ENCODE measurements at places on chromosomes 13 and 19.

GRCh38 chr13:33934951-33935371, 117.0 kb downstream of the RFC3 start:
- no peaks in the 10 kb centered on the region for H3K4me1 ChIP-seq
- H3K36me3 ChIP-seq = no peaks in the 10 kb centered on the region
- H3K27me3 ChIP-seq = no peaks in the 10 kb centered on the region
- no peak overlapping the region for H3K4me3 ChIP-seq
- no peak overlapping the region for H3K27ac ChIP-seq

- peaks cover 39% of the 10 kb centered on the region for H3K4me1 ChIP-seq
- H3K4me3 ChIP-seq = peak overlapping the region; percentile 45
- peak; percentile 45 for DNase-seq
- H3K27me3 ChIP-seq = no peaks in the 10 kb centered on the region
- peak overlapping the region; percentile 99 for H3K27ac ChIP-seq
Observed at GRCh38 chr13:40206241-40207000, 460.0 kb downstream of the FOXO1 start.

- DNase-seq = no peak
- no peak overlapping the region for H3K27ac ChIP-seq
- peaks cover 41% of the 10 kb centered on the region for H3K4me1 ChIP-seq
Observed at GRCh38 chr13:24615911-24616472, 64.2 kb upstream of the ATP12A start.

DNA sequence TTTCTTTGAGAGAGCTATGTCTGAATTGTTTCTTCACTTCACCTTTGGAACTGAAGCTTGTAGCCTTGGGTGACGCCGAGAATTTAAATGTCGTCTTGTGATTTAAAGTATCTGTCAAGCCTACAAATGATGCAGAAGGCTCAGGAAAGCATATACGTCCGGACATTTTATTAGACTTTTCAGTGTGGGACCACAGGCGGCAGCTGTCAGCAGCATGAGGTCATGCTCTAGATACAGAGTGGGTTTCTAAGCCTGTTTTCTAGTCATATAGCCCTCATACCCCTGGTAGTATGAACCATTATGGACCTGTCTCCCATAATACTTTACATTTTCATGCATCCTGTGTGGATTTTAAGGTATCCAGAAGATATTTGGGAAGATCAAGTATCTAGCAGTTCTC, 212.3 kb downstream of the ATP8A2 start:
- H3K27me3 ChIP-seq = peaks cover 8% of the 10 kb centered on the region
- H3K4me1 ChIP-seq = no peaks in the 10 kb centered on the region
- no peak overlapping the region for H3K27ac ChIP-seq
- H3K36me3 ChIP-seq = no peaks in the 10 kb centered on the region

DNA sequence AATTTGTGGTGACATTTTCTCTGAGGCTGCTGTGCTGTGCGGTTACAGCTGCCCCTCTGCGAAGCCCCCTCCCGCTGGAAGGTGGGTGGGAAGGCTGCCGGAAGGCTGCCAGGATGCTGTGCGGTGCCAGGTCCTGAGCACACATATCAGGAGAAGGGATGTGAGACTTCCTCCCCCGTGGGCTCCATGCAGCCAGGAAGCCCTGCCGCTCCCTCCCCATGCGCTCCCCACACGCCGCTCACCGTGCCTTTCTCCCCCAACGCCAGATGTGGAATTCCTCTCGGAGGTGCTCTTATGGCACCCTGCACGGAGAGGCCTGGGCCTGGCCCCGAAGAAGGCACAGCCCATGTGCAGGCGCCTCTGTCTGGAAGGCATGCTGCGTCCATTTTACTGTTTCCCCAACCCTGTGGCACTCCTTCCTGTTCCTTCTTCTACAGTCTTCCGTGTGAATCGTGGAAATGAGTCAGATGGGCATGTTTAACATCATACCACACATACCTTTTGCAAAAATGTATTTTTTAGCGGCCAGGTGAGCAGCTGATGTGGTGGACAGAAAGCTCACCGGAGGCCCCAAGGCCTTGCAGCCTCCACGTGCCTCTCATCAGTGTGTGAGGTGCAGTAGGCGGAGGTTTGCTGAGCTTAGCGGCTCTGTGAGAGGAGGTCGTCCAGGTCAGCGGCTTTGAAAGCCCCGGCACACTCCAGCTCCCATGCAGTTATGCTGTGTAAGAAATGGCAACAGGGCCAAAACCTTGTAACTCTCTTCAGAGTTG, 88.0 kb downstream of the ATP11A start:
- H3K27ac ChIP-seq = no peak overlapping the region
- no peaks in the 10 kb centered on the region for H3K36me3 ChIP-seq
- no peak for DNase-seq
- no peaks in the 10 kb centered on the region for H3K4me1 ChIP-seq

GRCh38 chr19:49518033-49518432, 5.6 kb downstream of the FCGRT start:
- H3K4me3 ChIP-seq = no peak overlapping the region
- peaks cover 20% of the 10 kb centered on the region for H3K4me1 ChIP-seq
- no peak for DNase-seq
- peaks cover 3% of the 10 kb centered on the region for H3K36me3 ChIP-seq

DNA sequence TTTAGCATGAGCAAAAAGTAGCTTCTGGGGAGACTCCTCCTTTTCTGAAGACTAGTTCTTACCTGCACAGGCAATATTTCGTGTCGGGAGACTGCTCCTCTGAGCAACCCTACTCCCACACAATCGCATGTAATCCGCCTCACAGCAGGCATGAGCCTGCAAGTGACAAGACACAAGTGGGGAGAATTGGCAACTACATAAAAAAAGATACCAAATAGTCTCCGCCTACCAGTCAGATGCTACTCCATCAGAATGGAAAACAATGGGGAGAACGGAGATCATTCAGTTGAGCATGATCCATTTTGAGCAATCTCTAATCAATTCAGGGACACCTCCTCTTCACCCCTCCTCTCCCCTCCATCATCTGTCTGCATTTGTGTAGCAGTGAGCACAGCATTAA, 321.0 kb downstream of the COG6 start:
- no peak overlapping the region for H3K4me3 ChIP-seq
- H3K36me3 ChIP-seq = no peaks in the 10 kb centered on the region
- no peaks in the 10 kb centered on the region for H3K4me1 ChIP-seq
- no peak overlapping the region for H3K27ac ChIP-seq
- DNase-seq = no peak

- peaks cover 8% of the 10 kb centered on the region for H3K36me3 ChIP-seq
- no peak overlapping the region for H3K4me3 ChIP-seq
- H3K27me3 ChIP-seq = no peaks in the 10 kb centered on the region
- H3K4me1 ChIP-seq = peaks cover 9% of the 10 kb centered on the region
Observed at GRCh38 chr13:100112186-100112838, 23.4 kb downstream of the PCCA start.

DNA sequence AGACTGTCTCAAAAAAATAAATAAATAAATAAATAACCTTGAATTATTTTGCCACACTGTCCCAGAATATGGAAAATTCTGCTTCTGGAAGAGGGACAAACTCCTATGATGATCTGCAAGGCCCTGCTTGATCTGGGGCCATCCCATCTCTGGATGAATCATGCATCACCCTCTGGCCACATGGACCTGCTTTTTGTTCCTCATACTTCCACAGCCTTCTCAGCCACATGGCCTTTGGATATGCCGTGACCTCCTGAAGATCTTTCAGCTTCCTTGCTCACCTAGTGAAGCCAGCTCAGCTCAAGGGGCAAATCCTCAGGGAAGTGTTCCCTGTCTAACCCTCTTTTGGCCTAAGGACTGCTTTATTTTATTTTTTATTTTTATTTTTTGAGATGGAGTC, 10.3 kb downstream of the IER2 start:
- H3K27me3 ChIP-seq = no peaks in the 10 kb centered on the region
- H3K36me3 ChIP-seq = peaks cover 13% of the 10 kb centered on the region
- no peak overlapping the region for H3K27ac ChIP-seq
- H3K4me3 ChIP-seq = peak overlapping the region; percentile 43
- peaks cover 67% of the 10 kb centered on the region for H3K4me1 ChIP-seq
- DNase-seq = no peak

GRCh38 chr13:23639674-23640073, 69.5 kb downstream of the TNFRSF19 start:
- no peak for DNase-seq
- H3K36me3 ChIP-seq = no peaks in the 10 kb centered on the region
- no peak overlapping the region for H3K27ac ChIP-seq
- H3K4me3 ChIP-seq = no peak overlapping the region
- no peaks in the 10 kb centered on the region for H3K27me3 ChIP-seq
- H3K4me1 ChIP-seq = no peaks in the 10 kb centered on the region

DNA sequence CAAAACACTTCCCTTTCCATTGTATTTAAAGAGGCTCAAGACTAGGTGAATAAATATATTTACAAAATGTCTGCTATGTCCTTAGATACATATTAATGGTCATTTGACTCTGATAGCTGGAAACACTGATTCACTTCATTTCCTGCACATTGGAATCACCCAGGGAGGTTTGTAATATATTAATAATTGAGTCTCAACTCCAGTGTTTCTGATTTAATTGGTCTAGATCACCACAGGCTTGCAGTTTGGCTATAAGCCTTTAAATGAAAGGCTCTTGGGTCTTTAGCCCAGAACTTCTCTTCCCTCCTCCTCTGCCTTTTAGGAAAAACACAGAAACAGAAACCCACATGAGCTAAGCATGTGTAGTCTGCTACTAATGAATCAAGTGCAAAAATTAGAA, 378.0 kb downstream of the TBC1D4 start:
- no peak for DNase-seq
- H3K4me1 ChIP-seq = no peaks in the 10 kb centered on the region
- no peak overlapping the region for H3K27ac ChIP-seq
- H3K4me3 ChIP-seq = no peak overlapping the region

- no peak overlapping the region for H3K27ac ChIP-seq
- peaks cover 3% of the 10 kb centered on the region for H3K36me3 ChIP-seq
- H3K4me1 ChIP-seq = peaks cover 24% of the 10 kb centered on the region
- H3K27me3 ChIP-seq = peaks cover 8% of the 10 kb centered on the region
- DNase-seq = no peak
- no peak overlapping the region for H3K4me3 ChIP-seq
Observed at GRCh38 chr13:23744315-23744714, 144.9 kb downstream of the MIPEP start.

GRCh38 chr19:35267353-35267817, 1.4 kb upstream of the USF2 start:
- H3K27ac ChIP-seq = peak overlapping the region; percentile 96
- H3K36me3 ChIP-seq = peaks cover 34% of the 10 kb centered on the region
- DNase-seq = peak; percentile 34

- no peak overlapping the region for H3K27ac ChIP-seq
- DNase-seq = no peak
- H3K36me3 ChIP-seq = no peaks in the 10 kb centered on the region
Observed at GRCh38 chr19:30873691-30874090, 475.5 kb downstream of the TSHZ3 start.

DNA sequence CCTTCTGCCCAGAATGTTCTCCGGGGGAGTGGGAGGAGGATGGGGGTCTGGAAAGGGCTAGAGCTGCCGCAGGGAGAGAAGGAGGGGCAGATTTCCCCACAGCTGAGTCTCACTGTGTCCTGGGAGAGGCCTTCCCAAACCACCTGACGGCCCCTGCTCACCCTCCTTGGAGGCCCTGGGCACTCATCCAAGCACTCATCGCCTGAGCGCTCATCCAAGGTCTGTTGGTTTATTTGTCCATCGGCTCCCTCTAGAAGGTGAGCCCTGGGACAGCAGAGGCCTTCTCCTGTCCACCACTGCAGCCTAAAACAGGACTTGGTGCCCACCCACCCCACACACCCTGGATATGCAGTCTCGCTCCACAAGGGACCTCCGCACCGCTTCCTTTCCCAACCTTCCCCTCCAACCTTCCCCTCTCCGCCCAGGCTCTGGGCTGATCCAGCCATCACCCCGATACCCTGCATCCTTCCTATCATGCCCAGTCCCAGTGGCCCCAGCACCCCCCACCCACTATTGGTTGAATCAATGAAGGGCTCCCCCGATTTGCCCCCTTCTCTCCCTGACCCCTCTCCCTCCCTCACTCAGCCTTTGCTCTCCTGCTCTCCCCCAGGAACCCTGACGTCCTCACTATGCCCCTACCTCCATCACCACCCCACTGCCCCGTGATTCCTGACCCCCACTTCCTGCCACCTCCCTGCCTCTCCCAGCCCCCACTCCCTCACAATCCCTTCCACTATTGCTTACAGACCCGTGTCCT, 1.7 kb downstream of the UBXN6 start:
- H3K4me1 ChIP-seq = peaks cover 15% of the 10 kb centered on the region
- peaks cover 2% of the 10 kb centered on the region for H3K36me3 ChIP-seq
- peak overlapping the region; percentile 92 for H3K27ac ChIP-seq
- peak overlapping the region; percentile 90 for H3K4me3 ChIP-seq
- no peaks in the 10 kb centered on the region for H3K27me3 ChIP-seq

DNA sequence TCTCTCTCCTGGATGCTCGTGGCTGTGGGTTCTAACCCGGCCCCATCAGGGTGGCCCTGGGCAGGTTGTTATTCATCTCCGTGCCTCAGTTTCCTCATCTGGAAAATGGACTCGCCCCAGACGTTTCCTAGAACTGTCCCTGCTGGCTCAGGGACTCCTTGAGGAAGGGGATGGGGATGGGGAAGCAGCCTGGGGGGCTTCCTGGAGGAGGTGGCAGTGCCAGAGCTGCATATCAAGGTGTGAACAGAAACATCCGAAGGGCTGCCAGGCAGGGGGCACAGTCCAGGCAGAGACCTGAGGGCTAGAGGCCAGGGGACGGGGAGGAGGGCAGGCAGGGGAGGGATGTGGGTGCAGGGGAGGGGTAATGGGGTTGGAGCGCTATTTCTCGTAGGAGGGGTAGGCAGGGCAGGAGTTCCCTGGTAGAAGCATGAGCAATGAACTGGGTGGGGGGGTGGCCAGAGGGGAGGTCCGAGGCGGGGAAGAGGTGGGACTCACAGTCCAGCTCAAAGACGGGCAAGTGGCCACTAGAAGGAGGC, 3.6 kb upstream of the ELANE start:
- no peak overlapping the region for H3K4me3 ChIP-seq
- peaks cover 20% of the 10 kb centered on the region for H3K27me3 ChIP-seq
- no peaks in the 10 kb centered on the region for H3K36me3 ChIP-seq

DNA sequence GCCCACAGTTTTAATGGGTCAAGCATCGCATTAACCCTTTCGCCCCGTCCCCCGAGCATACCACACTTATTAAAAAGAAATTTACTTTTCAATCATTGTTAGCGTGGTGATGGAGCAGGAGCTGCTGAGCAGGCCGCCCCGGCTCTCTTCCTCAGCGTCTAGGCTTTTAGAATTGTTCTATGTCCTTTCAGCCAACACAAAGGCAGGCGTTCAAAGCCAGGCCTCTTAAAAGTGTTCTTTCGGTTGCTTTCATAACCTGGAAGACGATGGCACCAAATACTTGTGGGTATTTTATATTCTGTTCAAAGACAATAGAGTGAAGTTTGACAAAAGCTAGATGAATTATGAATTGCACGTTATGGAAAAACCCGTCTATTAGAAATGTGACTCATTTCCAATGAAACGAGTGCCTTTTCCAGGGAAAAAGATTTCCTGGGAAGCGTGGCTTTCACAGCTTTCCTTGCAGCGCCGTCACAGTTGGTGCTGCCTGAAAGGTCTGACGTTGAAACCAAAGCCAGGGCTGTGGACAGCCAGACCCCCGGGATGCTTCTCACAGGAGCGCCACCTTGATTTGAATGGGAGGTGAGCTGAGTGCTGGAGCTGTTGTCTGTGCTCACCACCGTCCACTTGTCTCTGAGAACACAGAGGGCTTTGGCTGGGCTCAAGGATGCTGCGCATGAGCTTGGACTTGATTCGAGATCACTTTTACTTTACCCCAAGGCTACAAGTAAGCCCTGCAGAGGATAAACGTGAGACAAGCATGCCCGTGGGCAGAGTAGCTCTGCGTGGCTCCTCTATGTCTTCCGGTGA, 78.8 kb downstream of the SOX1 start:
- no peaks in the 10 kb centered on the region for H3K27me3 ChIP-seq
- no peak overlapping the region for H3K4me3 ChIP-seq
- DNase-seq = no peak
- no peaks in the 10 kb centered on the region for H3K36me3 ChIP-seq

- peaks cover 12% of the 10 kb centered on the region for H3K4me1 ChIP-seq
- no peak overlapping the region for H3K27ac ChIP-seq
- peaks cover 1% of the 10 kb centered on the region for H3K36me3 ChIP-seq
- no peak for DNase-seq
Observed at GRCh38 chr13:73077865-73078264, 19.1 kb downstream of the KLF5 start.
